ENCODE measurements at places on chromosomes 3 and 15.

DNA sequence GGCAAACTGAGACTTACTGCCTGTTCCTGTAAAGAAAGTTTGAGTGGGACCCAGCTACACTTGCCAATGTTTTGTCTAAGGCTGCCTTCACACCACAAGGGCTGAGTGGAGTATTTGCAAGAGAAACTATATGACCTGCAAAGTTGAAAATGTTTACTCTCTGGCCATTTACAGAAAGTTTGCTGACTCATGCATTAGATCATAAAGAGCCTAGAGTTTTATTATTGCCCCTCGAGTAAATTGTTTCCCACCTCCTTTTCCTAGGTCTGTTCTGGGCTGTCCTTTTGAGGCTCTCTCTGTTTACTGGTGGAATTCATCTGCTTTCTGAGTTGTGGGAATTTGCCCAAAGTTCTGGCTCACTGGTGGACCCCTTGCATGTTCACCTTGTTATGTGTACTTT lies 6.7 kb upstream of the PROK2 start:
- DNase-seq = no peak

DNA sequence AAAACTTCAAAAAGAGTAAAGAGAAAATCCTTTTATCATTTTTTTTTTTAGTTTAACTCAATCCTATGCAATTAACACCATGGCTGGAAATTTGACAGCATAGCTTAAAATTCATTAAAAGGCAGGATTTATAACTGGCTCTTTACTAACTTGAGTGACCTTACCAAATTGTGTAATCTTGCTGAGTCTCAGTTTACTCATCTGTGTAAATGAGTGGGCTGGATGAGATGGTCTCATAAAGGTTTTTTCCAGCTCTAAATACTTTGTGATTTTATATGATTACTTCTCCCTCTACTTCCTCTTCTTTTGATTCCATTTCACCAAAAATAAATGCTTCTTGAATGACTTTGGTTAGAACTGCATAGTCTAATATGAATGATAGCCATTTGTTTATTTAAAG lies 234.9 kb upstream of the SATB1 start:
- DNase-seq = no peak

- no peak for DNase-seq
Observed at GRCh38 chr3:104553121-104553520, 813.6 kb upstream of the ALCAM start.

DNA sequence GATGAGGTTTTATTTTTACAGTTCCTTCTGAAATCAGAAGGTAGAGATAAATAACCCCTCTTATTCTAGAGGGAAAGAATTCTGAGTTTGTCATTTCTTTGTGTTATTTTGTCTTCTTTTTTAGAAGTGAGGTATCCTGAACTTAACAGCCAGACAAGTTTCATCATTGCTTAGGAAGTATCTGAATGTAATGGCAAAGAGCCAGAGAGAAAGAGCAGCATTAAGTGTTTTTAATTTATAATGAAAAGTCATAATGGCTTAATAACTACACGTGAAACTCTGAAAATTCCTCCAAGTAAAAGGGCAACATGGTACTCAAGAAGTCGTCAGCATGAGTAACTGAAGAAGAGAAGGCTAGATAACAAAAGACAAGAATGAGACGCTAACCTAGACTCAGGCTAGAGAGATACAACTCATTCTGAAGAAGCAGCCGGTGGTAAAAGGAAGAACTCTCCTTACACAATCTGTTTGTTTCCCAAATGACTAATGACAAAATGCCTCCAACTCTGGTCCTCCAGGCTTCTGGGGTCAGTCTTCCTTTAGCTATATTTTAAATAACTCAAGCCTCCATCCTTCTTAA lies 116.2 kb upstream of the NECTIN3 start:
- no peak for DNase-seq

- DNase-seq = no peak
Observed at GRCh38 chr15:81268881-81269601, 54.9 kb downstream of the STARD5 start.

- DNase-seq = no peak
Observed at GRCh38 chr3:94092086-94092485, 29.2 kb downstream of the NSUN3 start.

DNA sequence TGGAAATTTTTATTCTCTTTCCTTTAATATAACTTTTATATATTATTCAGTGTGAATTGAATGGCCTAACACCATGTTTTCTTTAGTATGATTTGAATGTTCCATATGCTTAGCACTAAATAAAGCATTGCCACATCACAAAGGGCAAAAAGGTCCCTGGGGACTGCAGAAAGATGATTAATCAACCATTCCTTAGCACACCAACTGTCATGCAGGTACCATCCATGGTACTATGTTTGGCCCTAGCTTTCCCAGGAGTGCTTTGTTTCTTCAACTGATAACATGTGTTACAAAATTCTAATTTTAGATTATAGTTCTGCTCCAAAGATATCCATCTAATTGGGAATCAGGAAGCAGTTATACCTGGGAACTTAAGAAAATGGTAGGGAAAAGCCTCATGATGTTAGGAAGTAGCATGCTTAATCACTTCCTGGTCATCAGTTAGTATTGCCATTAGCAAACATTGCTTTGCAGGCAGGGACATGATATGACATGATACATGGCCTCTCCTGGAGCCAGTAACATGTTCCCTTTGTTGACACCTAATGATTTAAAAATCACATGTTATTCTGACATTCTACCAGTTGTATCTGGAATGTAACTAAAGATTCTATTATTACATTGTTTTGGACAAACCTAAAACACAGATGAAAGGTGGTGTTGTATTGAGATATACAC lies 712.6 kb upstream of the GBE1 start:
- DNase-seq = no peak

- no peak for DNase-seq
Observed at GRCh38 chr3:16200411-16200810, 25.9 kb downstream of the GALNT15 start.

- no peak for DNase-seq
Observed at GRCh38 chr15:44216958-44217357, 21.9 kb upstream of the FRMD5 start.

DNA sequence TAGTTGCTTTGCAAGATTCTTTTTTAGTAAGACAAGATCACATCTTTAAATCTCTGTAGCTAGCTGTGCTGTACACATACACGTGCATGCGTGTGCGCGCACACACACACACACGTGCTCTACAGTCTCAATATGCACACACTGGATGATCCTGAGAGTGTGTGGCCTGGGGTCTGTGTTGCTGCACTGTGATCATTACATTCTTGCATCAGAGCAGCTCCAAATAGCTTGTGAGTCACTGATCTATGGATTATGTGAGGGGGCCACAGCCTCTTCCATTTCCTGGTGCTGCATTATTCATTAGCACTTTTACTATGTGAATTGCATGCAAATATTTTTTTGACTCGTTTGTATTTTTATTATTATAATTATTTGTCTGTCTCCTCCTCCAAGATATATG lies 34.6 kb downstream of the MCTP2 start:
- DNase-seq = no peak

GRCh38 chr3:165389064-165389463 lies 192.9 kb upstream of the SLITRK3 start:
- no peak for DNase-seq

DNA sequence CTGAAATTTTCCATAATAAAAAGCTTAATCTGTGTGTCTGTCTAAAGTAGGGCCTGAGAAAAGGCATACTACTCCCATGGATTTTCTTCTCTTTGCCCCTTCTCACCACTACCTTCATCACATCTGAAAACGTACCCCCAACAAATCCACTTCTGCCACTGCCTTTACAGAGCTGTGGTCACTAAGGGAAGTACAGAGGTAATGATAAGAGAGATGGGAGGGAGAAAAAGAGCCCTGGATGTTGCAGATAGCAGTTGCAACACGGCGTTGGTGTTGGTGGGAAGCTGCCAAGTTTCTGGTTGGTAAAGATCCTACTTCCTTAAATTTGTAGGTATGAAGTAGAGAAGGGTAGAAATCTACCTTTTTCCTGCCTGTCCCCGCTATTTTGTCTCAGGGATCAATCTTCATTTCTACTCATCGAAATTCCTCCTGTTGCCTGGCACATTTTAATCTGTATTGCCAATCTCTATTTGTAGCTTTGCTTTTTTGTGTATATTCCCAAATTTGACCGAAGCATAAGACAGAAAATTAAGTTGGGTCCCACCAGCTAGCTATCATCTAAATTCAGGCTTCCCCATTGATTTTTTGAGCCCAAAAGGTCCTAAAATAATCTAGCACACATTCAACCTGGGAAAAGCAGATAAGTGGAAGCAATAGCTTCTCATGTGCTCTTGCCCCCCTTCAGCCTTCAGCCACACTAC lies 102.9 kb downstream of the TFDP2 start:
- no peak for DNase-seq

- peak; percentile 63 for DNase-seq
Observed at GRCh38 chr3:160564949-160565441, 376 bp downstream of the KPNA4 start.

- DNase-seq = no peak
Observed at GRCh38 chr15:39497016-39497758, 83.7 kb upstream of the THBS1 start.

DNA sequence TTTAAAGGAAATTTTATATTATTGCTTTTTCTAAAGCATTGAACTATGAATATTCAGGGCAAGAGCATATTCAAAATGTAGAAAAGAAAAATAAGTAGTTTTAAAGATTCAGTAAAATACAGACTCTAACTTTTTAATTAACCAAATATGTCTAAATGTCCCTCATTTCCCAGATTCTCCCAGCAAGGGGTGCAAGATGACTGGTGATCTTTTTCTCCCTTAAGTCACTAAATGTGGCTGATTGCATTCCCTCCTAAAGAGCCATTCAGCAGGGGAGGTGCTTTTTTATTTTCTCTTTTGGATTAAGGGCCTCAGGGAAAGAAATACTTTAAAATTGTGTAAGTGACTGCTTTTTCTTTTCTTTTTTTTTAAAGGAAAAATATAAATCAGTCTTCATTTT lies 406.9 kb downstream of the OXSM start:
- DNase-seq = no peak

DNA sequence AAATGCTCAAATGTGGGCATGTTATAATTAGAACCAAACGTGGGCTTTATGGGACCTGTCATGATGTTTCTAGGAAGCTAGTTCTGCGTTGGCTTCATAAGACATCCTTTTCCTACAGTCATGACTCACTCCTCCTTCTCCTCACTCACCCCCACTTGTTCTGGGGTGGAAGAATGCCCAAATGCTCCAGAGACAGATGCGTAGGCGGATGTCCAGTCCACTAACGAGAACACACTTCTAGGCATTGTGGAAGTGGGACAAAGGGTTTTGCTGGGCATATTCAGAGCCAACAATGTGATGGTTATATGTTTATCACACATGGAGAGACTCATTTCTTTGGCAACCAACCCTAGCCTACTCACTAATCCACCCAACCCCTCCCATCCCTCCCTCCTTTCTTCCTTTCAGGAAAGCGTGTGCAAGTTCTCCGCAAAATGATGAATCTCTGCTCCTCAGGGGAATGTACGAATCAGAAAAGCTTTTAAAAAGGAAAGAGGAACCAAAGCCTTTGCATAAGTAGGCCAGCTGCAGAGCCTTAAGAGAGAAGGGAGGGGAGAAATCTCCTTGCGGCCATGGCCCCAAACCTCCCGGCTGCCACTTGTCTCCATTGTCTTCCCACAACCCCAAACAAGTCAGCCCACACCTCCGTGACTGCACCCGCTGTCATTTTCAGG lies 123.0 kb upstream of the SPRED1 start:
- DNase-seq = peak; percentile 68

DNA sequence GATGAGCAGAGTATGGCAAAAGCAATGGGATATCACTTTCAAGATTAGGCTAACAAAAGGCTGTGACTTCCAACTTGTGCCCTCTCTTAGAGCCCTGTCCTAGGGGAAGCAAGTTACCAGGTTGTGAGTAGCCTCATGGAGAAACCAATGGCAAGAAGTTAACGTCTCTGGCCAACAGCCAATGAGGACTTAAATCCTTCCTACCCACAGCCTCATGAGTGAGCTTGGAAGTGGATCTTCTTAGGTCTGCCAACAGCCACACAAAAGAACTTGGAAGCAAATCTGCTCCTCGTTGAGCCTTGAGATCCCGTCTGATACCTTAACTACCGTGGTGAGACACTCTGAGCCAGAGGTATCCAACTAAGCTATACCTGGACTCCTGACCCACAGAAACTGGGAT lies 5.7 kb downstream of the NME9 start:
- DNase-seq = no peak

GRCh38 chr3:16523778-16524177 lies 10.3 kb upstream of the RFTN1 start:
- DNase-seq = no peak

DNA sequence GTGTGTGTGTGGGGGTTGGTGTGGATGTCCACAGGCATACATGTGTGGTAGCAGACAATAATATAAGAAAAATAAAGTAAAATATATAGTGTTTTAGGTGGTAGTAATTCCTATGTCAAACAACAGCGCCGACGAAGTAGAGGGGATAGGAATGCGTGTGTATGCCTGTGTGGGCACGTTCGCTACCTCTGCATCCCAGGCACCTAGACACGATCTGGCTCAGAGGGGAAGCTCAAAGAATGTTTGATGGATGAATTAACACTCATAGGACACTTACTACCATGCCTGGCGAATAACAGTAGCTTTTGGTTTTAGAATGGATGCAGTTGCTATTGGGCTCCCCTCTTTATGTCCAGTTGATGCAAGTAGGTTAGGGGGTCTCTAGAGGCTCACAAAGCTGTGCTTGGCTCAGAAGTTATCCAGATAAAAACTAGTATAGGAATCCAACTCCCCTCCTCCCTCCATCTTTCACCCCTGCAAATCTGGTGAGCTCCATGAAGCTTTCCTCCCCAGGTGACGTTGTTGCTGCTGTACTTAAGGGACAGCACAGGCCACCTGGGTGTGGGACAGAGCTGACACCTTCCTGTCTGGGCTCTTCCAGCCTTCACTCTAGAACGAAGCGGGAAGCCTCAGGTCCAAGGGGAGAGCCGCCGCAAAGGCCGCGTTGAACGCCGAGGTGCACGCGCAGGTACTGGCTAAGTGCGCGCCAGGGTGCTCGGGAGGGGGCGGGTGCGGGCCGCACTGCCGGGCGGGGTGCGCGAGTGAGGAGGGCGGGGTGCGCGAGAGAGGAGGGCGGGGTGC lies 192.6 kb upstream of the LYSMD4 start:
- DNase-seq = no peak

DNA sequence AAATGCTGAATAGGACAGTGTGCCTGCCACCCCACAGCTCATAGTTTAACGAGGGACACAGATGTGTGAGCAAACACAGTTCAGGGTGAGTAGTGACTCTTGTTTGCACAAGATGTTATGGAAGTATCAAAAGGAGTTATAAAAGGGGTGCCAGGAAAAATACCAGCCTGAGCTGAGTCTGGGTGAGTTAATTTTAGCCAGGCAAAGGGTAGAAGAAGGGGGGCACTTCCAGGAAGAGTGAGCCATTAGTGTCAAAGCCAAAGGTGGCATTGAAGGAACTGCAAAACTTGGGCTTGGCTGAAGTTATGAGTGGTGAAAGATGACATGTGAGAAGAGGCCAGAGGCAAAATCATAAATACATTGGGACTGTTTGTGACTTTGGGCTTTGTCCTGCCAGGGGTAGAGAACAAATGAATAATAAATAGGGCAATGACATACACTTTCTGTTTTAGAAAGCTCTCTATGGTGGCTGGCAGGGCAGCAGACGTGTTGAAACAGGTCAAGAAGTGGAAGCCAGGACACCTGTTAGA lies 1.9 kb upstream of the SPPL2A start:
- DNase-seq = no peak

All from NAMALWA (cell line).